SK-MEL-5 (cell line): ENCODE measurements at places on chromosomes 6 and 20. TPM values are rescaled to one million over a fixed set of nuclear protein-coding genes. Genes with fewer than 3 reads are reported as not detected.

The GTSF1L gene
- not detected in 2 replicates for total RNA-seq

The PKHD1 gene
- 0.03 and 0.11 TPM in 2 replicates for total RNA-seq

The HLA-DOA gene
- 0.13 and 0.16 TPM in 2 replicates for total RNA-seq

The PTCRA gene
- 6.2 and 9.7 TPM in 2 replicates for total RNA-seq

The SLC22A3 gene
- not detected in 2 replicates for total RNA-seq

The ZSCAN12 gene
- total RNA-seq: 1.6 and 1.8 TPM in 2 replicates

The ZSWIM1 gene
- 11.5 and 13.7 TPM in 2 replicates for total RNA-seq

The WFDC2 gene
- not detected in 2 replicates for total RNA-seq

The SAMD10 gene
- not detected in 2 replicates for total RNA-seq

The MCHR2 gene
- 0.16 and 0.18 TPM in 2 replicates for total RNA-seq

The C20orf144 gene
- not detected in 2 replicates for total RNA-seq

The SH3BGRL2 gene
- total RNA-seq: 0.98 and 1.0 TPM in 2 replicates

The PRSS16 gene
- total RNA-seq: 4.9 and 5.2 TPM in 2 replicates

The OVOL2 gene
- not detected in 2 replicates for total RNA-seq

The CGAS gene
- total RNA-seq: not detected in 2 replicates

The IRF4 gene
- 69.7 and 76.9 TPM in 2 replicates for total RNA-seq

The TPD52L1 gene
- 53.6 and 54.5 TPM in 2 replicates for total RNA-seq

The CDH26 gene
- total RNA-seq: 0.27 and 0.45 TPM in 2 replicates

The C6orf15 gene
- not detected in 2 replicates for total RNA-seq

The TULP1 gene
- total RNA-seq: not detected in 2 replicates

The EBF4 gene
- total RNA-seq: 0.50 and 2.0 TPM in 2 replicates

The CD40 gene
- not detected in 2 replicates for total RNA-seq

The SASH1 gene
- 43.7 and 55.0 TPM in 2 replicates for total RNA-seq

The CRISP3 gene
- total RNA-seq: not detected in 2 replicates

The LTB gene
- not detected in 2 replicates for total RNA-seq

The BCAS1 gene
- 0.13 TPM in 1 of 2 replicates, not detected in the other for total RNA-seq

The ULBP2 gene
- total RNA-seq: 0.37 and 0.61 TPM in 2 replicates

The COL9A1 gene
- total RNA-seq: 3.6 and 7.0 TPM in 2 replicates

The SLC17A1 gene
- not detected in 2 replicates for total RNA-seq

The MTHFD1L gene
- 32.0 and 32.9 TPM in 2 replicates for total RNA-seq

The TMEM14C gene
- 270 and 304 TPM in 2 replicates for total RNA-seq

The TAF11 gene
- 30.3 and 30.9 TPM in 2 replicates for total RNA-seq

The FNDC11 gene
- total RNA-seq: 0.05 TPM in 1 of 2 replicates, not detected in the other

The MAP7 gene
- total RNA-seq: 32.5 and 33.0 TPM in 2 replicates

The TRIM15 gene
- total RNA-seq: not detected in 2 replicates

The TSHZ2 gene
- not detected in 2 replicates for total RNA-seq

The SLC35F1 gene
- total RNA-seq: 2.5 and 2.6 TPM in 2 replicates

The ASIP gene
- total RNA-seq: 0.55 TPM in 1 of 2 replicates, not detected in the other

The CGA gene
- total RNA-seq: 0.55 TPM in 1 of 2 replicates, not detected in the other

The PAX1 gene
- not detected in 2 replicates for total RNA-seq

The COL21A1 gene
- 0.16 and 0.66 TPM in 2 replicates for total RNA-seq

The KHDC1 gene
- 0.19 TPM in 1 of 2 replicates, not detected in the other for total RNA-seq

The KCNG1 gene
- total RNA-seq: 22.3 and 22.9 TPM in 2 replicates

The RSPH4A gene
- 0.21 TPM in 1 of 2 replicates, not detected in the other for total RNA-seq

The PBOV1 gene
- not detected in 2 replicates for total RNA-seq

The CEP85L gene
- 12.1 and 16.5 TPM in 2 replicates for total RNA-seq

The LHFPL5 gene
- total RNA-seq: not detected in 2 replicates

The DLK2 gene
- 0.48 and 0.83 TPM in 2 replicates for total RNA-seq

The SLC22A16 gene
- not detected in 2 replicates for total RNA-seq

The RREB1 gene
- 15.7 and 19.5 TPM in 2 replicates for total RNA-seq

The SLC52A3 gene
- total RNA-seq: 0.03 and 0.11 TPM in 2 replicates

The NRSN1 gene
- total RNA-seq: not detected in 2 replicates

The PLA2G7 gene
- total RNA-seq: 0.19 and 0.53 TPM in 2 replicates

The ENPP5 gene
- total RNA-seq: 2.0 and 3.0 TPM in 2 replicates

The GJA1 gene
- 0.21 and 0.32 TPM in 2 replicates for total RNA-seq
